ENCODE measurements at places on chromosomes 3 and 15. TPM values are rescaled to one million over a fixed set of nuclear protein-coding genes. Genes with fewer than 3 reads are reported as not detected.

STRA6 gene
- not detected for total RNA-seq

CPN2 gene
- total RNA-seq = not detected

ARHGEF26 gene
- total RNA-seq = 9.1 TPM

CPLX3 gene
- 0.15 TPM for total RNA-seq

FOXB1 gene
- not detected for total RNA-seq

ALAS1 gene
- 150 TPM for total RNA-seq

GUCA1C gene
- not detected for total RNA-seq

SH2D7 gene
- total RNA-seq = 0.89 TPM

CAND2 gene
- 0.64 TPM for total RNA-seq

P2RY13 gene
- 1.5 TPM for total RNA-seq

TRA2B gene
- 85.3 TPM for total RNA-seq

EFHB gene
- 0.55 TPM for total RNA-seq

ICE2 gene
- total RNA-seq = 31.7 TPM

SHC4 gene
- total RNA-seq = 0.24 TPM

TF gene
- total RNA-seq = 0.85 TPM

ANKDD1A gene
- 1.1 TPM for total RNA-seq

SERINC4 gene
- total RNA-seq = 0.12 TPM

CP gene
- 11.1 TPM for total RNA-seq

LHFPL4 gene
- total RNA-seq = 0.70 TPM

ACKR2 gene
- 4.9 TPM for total RNA-seq

TUSC7 gene
- not detected for total RNA-seq

CASR gene
- 0.31 TPM for total RNA-seq

NR1I2 gene
- total RNA-seq = 90.8 TPM

ANKRD34C gene
- not detected for total RNA-seq

RARB gene
- 4.3 TPM for total RNA-seq

PGBD4 gene
- total RNA-seq = 1.4 TPM

SLC6A11 gene
- total RNA-seq = not detected

EPHB3 gene
- 29.2 TPM for total RNA-seq

TMEM89 gene
- 0.84 TPM for total RNA-seq

PP2D1 gene
- not detected for total RNA-seq

LMAN1L gene
- total RNA-seq = not detected

EXD1 gene
- total RNA-seq = not detected

CHRNA3 gene
- 4.2 TPM for total RNA-seq

ABHD17C gene
- 160 TPM for total RNA-seq

PLD1 gene
- 109 TPM for total RNA-seq

LRRC3B gene
- 0.14 TPM for total RNA-seq

TMEM266 gene
- total RNA-seq = not detected

BMF gene
- 25.4 TPM for total RNA-seq

RARRES1 gene
- total RNA-seq = 63.5 TPM

NEK10 gene
- 0.73 TPM for total RNA-seq

ECE2 gene
- 0.24 TPM for total RNA-seq

DAZL gene
- not detected for total RNA-seq

RAB27A gene
- total RNA-seq = 82.8 TPM

LEKR1 gene
- 1.1 TPM for total RNA-seq

IL17RD gene
- total RNA-seq = 0.85 TPM

TRH gene
- total RNA-seq = not detected

PRSS50 gene
- total RNA-seq = not detected

PLA2G4B gene
- total RNA-seq = 3.4 TPM
